GM23248 (cell line): ENCODE measurements at places on chromosomes 7 and 10. TPM values are rescaled to one million over a fixed set of nuclear protein-coding genes. Genes with fewer than 3 reads are reported as not detected.

NCF1 gene
- not detected in 2 replicates for total RNA-seq

PDE1C gene
- total RNA-seq, result 33.8 and 43.1 TPM in 2 replicates

INMT gene
- 0.13 TPM in 1 of 2 replicates, not detected in the other for total RNA-seq

CHAT gene
- total RNA-seq, result not detected in 2 replicates

GRCh38 chr10:84256510-84257342, 11.9 kb downstream of the RGR start:
- no peak overlapping the region for H3K27ac ChIP-seq
- H3K4me3 ChIP-seq, result 0 out of 2 replicates have a peak overlapping the region, but pooled peaks have one; percentile 15
- H3K27me3 ChIP-seq, result peaks cover 4% of the 10 kb centered on the region; the same call in 1 of the 2 replicates
- no peaks in the 10 kb centered on the region for H3K4me1 ChIP-seq
- H3K36me3 ChIP-seq, result no peaks in the 10 kb centered on the region

DNA sequence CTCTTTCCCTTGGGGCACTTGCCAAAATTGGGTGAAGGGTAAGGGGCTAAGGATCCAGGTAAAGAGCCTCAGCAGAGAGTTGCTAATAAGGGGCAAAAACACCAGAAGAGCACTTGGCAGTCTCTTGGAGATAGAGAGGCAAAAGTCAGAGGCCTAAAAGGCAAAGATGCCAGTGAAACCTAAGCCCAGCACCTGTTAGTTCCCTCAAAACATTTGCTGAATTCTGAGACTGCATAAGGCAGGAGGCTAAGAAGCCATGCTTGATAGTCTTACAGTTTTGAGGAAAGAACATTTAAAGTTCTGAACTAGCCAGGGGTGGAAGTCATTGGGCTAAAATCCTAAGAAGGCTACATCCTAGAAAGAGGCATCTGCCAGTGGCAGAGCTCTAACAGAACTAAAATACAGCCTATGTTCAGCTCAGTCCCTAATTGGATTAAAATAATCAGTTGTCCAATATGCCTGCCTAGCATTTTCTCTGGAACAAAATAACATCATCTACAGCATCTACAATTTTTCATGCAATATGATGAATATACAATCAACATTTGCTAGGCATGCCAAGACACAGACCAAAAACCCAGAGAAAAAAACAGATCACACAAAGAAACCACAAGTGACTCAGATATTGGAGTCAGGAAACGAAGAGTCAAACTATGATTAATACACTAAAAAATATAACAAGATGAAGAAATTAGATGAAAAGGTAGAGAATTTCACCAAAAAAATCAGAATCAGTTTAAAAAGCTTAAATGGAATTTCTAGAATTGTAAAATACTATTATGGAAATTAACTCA, 7.7 kb downstream of the HTR7 start:
- H3K27me3 ChIP-seq, result no peaks in the 10 kb centered on the region
- H3K4me1 ChIP-seq, result peaks cover 16% of the 10 kb centered on the region
- DNase-seq, result peak; percentile 67
- 0 out of 2 replicates have a peak overlapping the region, but pooled peaks have one; percentile 2 for H3K27ac ChIP-seq

GRCh38 chr10:77441353-77442166, 196.0 kb downstream of the KCNMA1 start:
- no peaks in the 10 kb centered on the region for H3K27me3 ChIP-seq
- no peaks in the 10 kb centered on the region for H3K36me3 ChIP-seq

DNA sequence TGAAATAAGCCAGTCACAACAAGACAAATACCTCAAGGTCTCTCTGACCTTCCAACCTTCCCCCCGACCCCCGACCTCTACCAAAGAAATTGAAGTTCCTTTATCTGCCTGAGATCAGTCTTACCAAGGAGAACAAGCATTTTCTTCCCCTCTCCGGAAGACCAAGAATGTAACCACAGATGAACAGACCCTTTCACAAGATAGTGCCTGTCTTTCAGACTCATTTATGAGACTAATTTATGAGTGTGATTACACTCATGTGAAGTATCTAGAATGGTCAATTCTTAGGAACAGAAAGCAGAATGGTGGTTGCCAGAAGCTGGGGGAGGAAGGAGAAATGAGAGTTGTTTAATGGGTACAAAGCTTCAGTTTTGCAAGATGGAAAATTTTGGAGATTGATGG, 108.9 kb upstream of the MKLN1 start:
- H3K4me1 ChIP-seq, result no peaks in the 10 kb centered on the region
- no peaks in the 10 kb centered on the region for H3K27me3 ChIP-seq
- H3K4me3 ChIP-seq, result no peak overlapping the region
- no peak for DNase-seq

GRCh38 chr10:34667177-34667576, 147.9 kb downstream of the PARD3 start:
- H3K27me3 ChIP-seq, result no peaks in the 10 kb centered on the region
- H3K36me3 ChIP-seq, result no peaks in the 10 kb centered on the region
- H3K4me1 ChIP-seq, result no peaks in the 10 kb centered on the region
- no peak overlapping the region for H3K27ac ChIP-seq
- DNase-seq, result no peak
- no peak overlapping the region for H3K4me3 ChIP-seq

- H3K27ac ChIP-seq, result no peak overlapping the region
- no peak overlapping the region for H3K4me3 ChIP-seq
- H3K36me3 ChIP-seq, result peaks cover 4% of the 10 kb centered on the region; the same call in 1 of the 2 replicates
These were observed 6.3 kb downstream of the POLD2 start for GRCh38 chr7:44116789-44117666.

- H3K36me3 ChIP-seq, result no peaks in the 10 kb centered on the region
These were observed 74.5 kb downstream of the COBL start for GRCh38 chr7:51242007-51242691.

- no peaks in the 10 kb centered on the region for H3K36me3 ChIP-seq
- H3K4me1 ChIP-seq, result no peaks in the 10 kb centered on the region
- no peaks in the 10 kb centered on the region for H3K27me3 ChIP-seq
- DNase-seq, result no peak
- no peak overlapping the region for H3K4me3 ChIP-seq
These were observed 25.8 kb downstream of the AP5Z1 start for GRCh38 chr7:4800926-4801838.

- no peaks in the 10 kb centered on the region for H3K27me3 ChIP-seq
- no peak overlapping the region for H3K27ac ChIP-seq
- H3K36me3 ChIP-seq, result peaks cover 14% of the 10 kb centered on the region; the same call in 1 of the 2 replicates
- no peak for DNase-seq
- no peak overlapping the region for H3K4me3 ChIP-seq
These were observed 47.7 kb downstream of the CDK6 start for GRCh38 chr7:92788559-92789183.

GRCh38 chr10:77060913-77061312, 576.7 kb downstream of the KCNMA1 start:
- H3K27me3 ChIP-seq, result no peaks in the 10 kb centered on the region
- H3K36me3 ChIP-seq, result no peaks in the 10 kb centered on the region
- H3K4me3 ChIP-seq, result no peak overlapping the region
- no peak overlapping the region for H3K27ac ChIP-seq

DNA sequence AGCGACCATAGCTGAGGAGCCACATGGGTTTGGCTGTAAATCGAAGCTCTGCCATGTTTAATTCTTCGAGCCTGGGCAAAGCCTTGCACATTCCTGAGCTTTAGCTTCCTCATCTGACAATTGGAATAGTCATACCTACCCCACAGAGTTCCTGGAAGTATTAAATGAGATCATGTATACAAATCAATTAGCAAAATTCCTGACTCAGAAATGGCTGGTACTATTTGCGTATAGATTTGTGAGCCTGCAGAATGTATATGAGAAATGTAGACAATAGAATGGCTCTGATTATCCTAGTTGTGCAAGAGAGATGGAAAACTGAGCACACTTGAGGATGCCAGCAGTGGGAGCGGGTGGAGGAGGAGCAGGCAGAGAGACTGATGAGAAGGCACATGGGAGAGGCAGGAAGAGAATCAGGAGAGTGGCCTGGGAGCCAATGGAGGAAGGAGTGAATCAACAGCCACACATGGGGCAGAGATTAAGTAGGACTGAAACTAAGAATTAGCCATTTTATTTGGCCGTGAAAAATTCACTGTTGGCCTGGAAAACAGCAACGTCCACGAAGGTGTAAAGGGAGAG, 128.0 kb upstream of the C1GALT1 start:
- no peaks in the 10 kb centered on the region for H3K36me3 ChIP-seq
- H3K27ac ChIP-seq, result no peak overlapping the region
- no peak overlapping the region for H3K4me3 ChIP-seq
- no peaks in the 10 kb centered on the region for H3K4me1 ChIP-seq
- H3K27me3 ChIP-seq, result no peaks in the 10 kb centered on the region

- peak; percentile 28 for DNase-seq
- peaks cover 4% of the 10 kb centered on the region; the same call in 1 of the 2 replicates for H3K36me3 ChIP-seq
- H3K27me3 ChIP-seq, result no peaks in the 10 kb centered on the region
- peaks cover 14% of the 10 kb centered on the region for H3K4me1 ChIP-seq
- H3K27ac ChIP-seq, result peak overlapping the region; percentile 22
These were observed 562 bp downstream of the NUB1 start for GRCh38 chr7:151342102-151342646.

GRCh38 chr10:72449941-72450441, 95.3 kb upstream of the DNAJB12 start:
- no peak for DNase-seq
- no peaks in the 10 kb centered on the region for H3K4me1 ChIP-seq
- H3K27ac ChIP-seq, result no peak overlapping the region
- H3K27me3 ChIP-seq, result no peaks in the 10 kb centered on the region
- H3K36me3 ChIP-seq, result no peaks in the 10 kb centered on the region

DNA sequence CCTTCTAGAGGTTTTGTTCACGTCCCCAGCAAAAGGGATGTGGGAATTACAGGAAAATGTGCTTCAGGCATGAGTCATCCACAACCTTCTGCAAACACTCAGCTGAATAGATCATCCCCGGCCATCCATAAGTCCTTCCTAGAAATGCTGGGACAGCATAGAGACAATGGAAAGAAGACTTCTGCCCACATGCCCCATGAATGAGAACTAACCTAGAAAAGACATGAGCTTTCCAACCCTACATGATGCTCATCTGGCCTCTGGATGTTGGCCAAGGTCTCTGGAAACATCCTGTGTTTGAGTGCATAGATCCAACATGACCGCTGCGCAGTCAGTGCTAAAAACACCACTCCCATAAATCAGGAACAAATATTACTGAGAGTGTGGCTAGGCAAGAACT, 277.5 kb downstream of the PLXNA4 start:
- DNase-seq, result peak; percentile 68
- no peaks in the 10 kb centered on the region for H3K36me3 ChIP-seq
- H3K4me3 ChIP-seq, result no peak overlapping the region
- H3K27ac ChIP-seq, result no peak overlapping the region

DNA sequence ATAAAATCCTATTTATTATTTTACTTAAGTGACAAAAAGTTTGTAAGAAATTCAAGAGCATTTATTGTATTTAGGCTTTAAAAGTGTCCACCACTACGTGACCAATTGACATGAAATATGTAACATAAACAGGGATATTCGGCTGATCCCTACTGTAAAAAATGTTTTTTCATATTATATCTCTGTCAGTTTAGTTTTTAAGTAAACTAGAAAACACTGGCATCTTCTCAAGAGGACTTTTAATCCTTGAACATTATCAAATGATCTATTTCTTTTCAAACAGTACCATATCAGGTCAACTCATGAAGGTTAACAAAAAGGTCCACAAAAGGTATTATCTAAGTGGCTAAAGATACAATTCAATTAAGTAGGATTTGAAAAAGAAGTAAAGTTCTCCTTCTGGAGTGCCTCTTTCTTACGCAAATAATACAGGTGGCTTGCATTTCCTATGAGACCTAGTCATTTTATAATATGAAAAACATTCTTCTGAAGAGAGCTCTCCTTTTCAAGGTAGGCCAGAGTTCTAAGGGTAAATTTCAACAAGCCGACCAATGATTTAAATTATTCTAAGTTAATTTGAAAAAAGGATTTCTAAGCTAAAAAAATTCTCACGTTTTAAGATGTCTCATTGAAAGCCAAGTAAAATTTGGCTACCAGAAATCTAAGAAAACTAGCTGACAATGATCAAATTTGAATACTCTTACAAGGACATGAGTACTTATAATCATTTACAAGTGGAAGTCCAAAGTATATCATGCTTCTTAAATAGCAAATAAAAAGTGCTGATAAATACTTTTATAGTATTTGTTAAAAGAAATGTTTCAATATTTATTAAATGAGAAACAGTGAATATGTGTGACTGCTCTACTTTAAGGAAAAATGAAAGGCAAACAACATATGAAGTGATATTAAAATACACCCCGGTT, 133.5 kb downstream of the NRBF2 start:
- peak overlapping the region; percentile 96 for H3K4me3 ChIP-seq
- DNase-seq, result peak; percentile 21

GRCh38 chr7:125222596-125222995, 293.0 kb upstream of the POT1 start:
- no peak for DNase-seq
- no peaks in the 10 kb centered on the region for H3K27me3 ChIP-seq
- no peaks in the 10 kb centered on the region for H3K36me3 ChIP-seq
- no peak overlapping the region for H3K4me3 ChIP-seq

- H3K27ac ChIP-seq, result peak overlapping the region; percentile 92
- peaks cover 82% of the 10 kb centered on the region for H3K4me1 ChIP-seq
- H3K27me3 ChIP-seq, result no peaks in the 10 kb centered on the region
- no peak overlapping the region for H3K4me3 ChIP-seq
These were observed 3.7 kb downstream of the NOD1 start for GRCh38 chr7:30474893-30475292.

- no peak overlapping the region for H3K27ac ChIP-seq
- H3K4me1 ChIP-seq, result no peaks in the 10 kb centered on the region
- DNase-seq, result no peak
- no peaks in the 10 kb centered on the region for H3K27me3 ChIP-seq
These were observed 55.0 kb downstream of the RELN start for GRCh38 chr7:103934508-103934907.

GRCh38 chr10:85147346-85148250, 819.2 kb downstream of the CCSER2 start:
- H3K4me1 ChIP-seq, result no peaks in the 10 kb centered on the region
- no peaks in the 10 kb centered on the region for H3K27me3 ChIP-seq

GRCh38 chr7:69683002-69683401, 84.7 kb downstream of the AUTS2 start:
- no peaks in the 10 kb centered on the region for H3K36me3 ChIP-seq
- no peak overlapping the region for H3K27ac ChIP-seq
- no peak overlapping the region for H3K4me3 ChIP-seq
- no peaks in the 10 kb centered on the region for H3K27me3 ChIP-seq

DNA sequence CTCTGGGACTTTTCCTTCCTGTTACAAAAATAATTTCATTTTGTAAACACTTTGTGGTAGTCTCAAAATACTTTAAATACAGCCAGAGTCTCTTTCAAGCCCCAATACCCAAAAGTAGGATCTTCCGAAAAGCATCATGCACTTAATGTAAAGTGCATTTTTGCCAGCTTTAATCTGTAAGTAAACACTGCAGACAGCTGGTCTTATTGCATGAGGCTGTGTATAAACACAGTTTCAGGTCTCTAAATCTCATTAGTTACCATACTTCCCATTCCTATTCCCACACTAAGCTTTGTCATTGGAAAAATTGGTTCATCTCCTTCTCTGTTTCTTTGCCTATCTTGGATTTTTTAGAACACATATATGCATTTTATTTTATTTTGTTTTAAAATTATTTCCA, 87.6 kb upstream of the GNAI1 start:
- no peaks in the 10 kb centered on the region for H3K4me1 ChIP-seq
- no peaks in the 10 kb centered on the region for H3K27me3 ChIP-seq
